ENCODE measurements at places on chromosomes 3 and 15. TPM values are rescaled to one million over a fixed set of nuclear protein-coding genes. Genes with fewer than 3 reads are reported as not detected.

Gene CLPX
- total RNA-seq: 43.2 TPM

Gene SRGAP3
- total RNA-seq: 101 TPM

Gene CFAP161
- 3.6 TPM for total RNA-seq

Gene NANOGP8
- 1.4 TPM for total RNA-seq

Gene SLC24A5
- not detected for total RNA-seq

Gene BAHD1
- total RNA-seq: 25.6 TPM

Gene GABRB3
- total RNA-seq: 155 TPM

Gene TMEM43
- total RNA-seq: 28.2 TPM

Gene DUOXA1
- total RNA-seq: 3.3 TPM

Gene CPEB1
- 66.7 TPM for total RNA-seq

Gene FAM174B
- 34.6 TPM for total RNA-seq
